ENCODE measurements at places on chromosomes 12 and 14.

DNA sequence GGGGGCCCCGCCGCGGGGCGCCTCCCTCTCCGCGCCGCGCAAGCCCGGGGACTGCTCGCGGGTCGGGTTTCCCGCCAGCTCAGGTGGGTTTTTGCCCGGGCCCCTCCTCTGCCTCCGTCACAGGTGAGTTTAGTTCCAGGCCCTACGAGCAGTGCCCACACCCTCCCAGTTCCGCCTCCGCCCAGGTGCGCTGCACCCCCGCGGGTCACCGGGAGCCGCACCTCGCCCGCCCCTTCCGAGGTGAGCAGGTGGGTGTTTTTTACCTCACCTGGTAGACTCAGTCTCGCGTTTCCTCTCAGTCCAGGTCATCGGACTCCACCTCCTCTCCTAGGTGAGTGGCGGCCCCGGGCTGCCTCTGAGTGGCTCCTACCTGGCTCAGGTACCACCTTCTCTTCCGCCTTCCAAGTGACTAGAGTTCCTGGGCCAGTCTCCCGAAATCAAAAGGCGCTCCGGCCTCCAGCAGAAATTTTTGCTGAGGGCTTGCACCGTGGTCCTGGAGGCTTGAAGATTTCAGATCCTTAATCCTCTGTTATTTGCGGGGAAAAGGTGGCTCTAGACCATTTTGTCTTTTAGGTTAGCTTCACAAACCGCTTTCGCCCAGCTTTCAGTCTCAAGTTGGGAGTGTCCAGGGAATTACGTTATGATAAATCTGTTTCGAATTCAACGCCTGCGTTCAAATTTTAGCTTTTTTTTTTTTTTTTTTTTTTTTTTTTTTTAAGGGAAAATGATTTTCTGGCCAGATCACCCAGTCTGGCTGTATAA, at the start of gene TMEM30B:
TSS of gene TMEM30B (minus strand) at position 153 of the 762 bp plus-strand sequence. CDS start 191 bp downstream, outside the sequence.
- DNase-seq = peak; percentile 99

DNA sequence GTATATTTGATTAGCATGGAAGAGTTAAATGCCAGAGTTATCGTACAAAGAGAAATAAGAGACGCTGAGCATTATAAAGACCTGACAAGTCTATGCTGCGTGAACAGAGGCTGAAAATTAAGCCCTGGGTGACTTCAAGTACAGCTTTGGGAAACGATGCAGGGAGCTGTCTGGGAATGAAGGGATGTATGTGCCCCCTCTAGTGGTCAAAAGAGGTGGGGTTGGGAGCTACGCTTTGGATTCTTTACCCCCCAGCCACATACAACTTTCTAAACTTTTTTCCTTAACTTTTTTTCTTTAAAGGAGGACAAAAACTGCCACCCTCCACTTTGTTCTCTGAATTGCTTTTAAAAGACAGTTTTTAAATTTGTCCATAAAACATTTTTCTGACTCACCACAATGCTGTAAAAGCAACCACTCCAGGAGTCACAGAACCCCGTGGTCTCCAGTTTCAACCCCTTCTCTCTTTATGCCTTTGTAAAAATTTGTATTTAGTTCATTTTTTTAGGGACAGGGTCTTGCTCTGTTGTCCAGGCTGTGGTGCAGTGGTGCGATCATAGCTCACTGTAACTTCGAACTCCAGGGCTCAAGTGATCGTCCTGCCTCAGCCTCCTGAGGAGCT, 59.4 kb downstream of the ZNF664 start:
- peak; percentile 79 for DNase-seq

DNA sequence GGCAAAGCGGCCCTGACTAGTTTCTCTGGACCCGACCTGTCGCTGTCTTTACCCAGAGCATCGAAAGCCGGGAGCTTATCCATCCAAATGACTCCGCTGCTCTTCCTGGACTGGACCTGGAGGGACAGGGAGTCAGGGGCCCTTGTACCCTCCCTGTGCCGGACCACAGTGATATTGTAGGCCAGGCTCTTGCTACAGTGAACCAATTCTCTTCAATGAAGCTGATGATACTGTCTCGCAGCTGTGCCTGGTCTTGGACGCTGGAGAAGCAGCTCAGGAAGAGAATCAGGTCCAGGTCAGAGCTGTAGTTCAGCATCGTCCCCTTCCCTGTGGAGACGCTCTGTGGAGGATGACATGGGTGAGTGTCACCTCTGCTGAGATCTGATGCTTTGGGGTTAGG, 14.7 kb upstream of the OASL start:
- no peak for DNase-seq

GRCh38 chr14:29078810-29079522, 312.4 kb downstream of the FOXG1 start:
- no peak for DNase-seq

GRCh38 chr12:64400041-64400440, 4.2 kb upstream of the XPOT start:
- DNase-seq = no peak

DNA sequence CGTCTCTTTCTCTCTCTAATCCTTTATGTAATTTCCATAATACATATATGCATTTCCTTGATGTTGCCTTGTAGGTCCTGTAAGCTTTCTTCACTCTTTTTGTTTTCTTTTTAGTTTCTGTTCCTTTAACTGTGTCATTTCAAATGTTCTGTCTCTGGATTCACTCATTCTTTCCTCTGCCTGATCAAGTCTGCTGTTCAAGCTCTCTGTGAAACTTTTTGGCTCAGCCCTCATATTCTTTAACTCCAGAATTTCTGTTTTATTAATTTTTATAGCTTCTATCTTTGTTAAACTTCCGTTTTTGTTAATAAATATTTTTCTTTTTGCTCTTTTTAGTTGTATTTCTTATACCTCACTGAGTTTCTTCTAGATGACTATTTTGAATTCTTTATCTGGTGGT, 321.3 kb upstream of the LMO3 start:
- no peak for DNase-seq

GRCh38 chr12:103161582-103162362, 204.3 kb downstream of the ASCL1 start:
- no peak for DNase-seq

- DNase-seq = no peak
These were observed 232.1 kb downstream of the FOXN3 start for GRCh38 chr14:89184952-89185351.

GRCh38 chr12:114248527-114248926, 157.4 kb downstream of the TBX5 start:
- DNase-seq = peak; percentile 34

- DNase-seq = no peak
These were observed 52.2 kb downstream of the ATF7IP start for GRCh38 chr12:14417715-14418114.
